ENCODE measurements at places on chromosomes 13 and 19. TPM values are rescaled to one million over a fixed set of nuclear protein-coding genes. Genes with fewer than 3 reads are reported as not detected.

GRCh38 chr13:64675255-64675892 is 2554.8 kb downstream of the PCDH9 start:
- no peak for DNase-seq

- DNase-seq: no peak
Measured at GRCh38 chr13:50485979-50486935, 357.2 kb downstream of the DLEU7 start.

- peak; percentile 81 for DNase-seq
Measured at GRCh38 chr19:47427241-47428176, 8.2 kb upstream of the MEIS3 start.

- DNase-seq: no peak
Measured at GRCh38 chr19:47541518-47541917, 26.7 kb upstream of the NAPA start.

GRCh38 chr13:40096357-40096901 is 441.0 kb downstream of the COG6 start:
- no peak for DNase-seq

DNA sequence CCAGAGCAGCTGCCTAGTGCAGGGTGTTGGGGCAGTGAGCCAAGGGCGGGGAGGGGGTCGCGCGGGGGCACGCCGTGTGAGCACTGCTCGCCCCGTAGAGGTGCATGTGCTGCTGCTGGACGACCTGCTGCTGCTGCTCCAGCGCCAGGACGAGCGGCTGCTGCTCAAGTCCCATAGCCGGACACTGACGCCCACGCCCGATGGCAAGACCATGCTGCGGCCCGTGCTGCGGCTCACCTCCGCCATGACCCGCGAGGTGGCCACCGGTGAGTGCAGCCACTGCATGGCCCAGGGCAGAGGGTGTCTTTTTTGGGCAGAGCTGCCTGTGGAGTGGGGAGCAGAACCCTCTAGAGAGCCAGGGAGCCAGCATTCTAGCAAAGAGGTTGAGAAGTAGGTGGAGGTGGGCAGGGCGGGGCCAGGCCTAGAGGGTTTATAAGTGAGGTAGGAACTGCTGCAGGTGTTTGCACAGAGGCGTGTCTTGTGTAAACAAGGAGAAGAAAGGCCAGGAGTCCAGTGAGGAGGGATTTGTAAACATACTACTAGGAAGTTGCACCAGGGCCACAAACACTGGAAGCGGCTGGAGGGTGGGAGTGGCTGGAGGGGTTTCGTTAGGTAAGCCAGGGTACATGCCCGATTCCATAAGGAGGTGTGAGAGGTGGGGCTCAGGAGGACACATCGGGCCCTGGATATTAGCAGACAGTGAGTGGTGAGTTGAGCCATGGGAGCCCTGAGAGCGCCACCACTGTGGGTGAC is 21.3 kb downstream of the ARHGEF1 start:
- no peak for DNase-seq

DNA sequence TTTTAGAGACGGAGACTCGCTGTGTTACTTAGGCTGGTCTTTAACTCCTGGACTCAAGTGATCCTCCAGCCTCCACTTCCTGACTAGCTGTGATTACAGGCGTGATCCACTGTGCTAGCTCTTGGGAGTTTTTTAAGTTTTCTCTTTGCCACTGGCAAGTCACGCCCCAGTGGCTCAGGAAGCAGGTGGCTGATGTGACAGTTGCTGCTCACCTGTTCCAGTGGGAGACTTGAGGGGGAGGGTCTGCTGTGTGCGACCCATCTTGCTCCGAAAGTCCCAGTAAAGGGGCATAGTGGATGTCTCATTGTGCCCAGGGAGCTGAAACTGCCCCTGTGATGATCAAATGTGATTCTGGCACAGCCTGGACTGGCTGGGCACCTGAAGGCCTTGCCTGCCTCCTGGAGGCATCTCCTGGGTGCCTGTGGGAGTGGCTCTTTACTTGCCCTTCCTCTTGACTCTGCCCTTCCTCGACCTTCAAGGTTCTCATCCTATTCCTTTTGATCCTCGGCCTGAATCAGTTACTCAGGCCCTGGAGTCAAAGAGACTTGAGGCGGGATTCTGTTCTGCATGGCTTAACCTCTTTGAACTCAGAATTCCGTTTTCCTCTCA is 7.8 kb downstream of the SMARCA4 start:
- DNase-seq: no peak

Gene GAMT
- total RNA-seq: 26.3 TPM

GRCh38 chr13:82758044-82758443 is 1124.2 kb downstream of the SLITRK1 start:
- DNase-seq: no peak

GRCh38 chr19:13069415-13070359 is 33.0 kb downstream of the LYL1 start:
- DNase-seq: no peak

DNA sequence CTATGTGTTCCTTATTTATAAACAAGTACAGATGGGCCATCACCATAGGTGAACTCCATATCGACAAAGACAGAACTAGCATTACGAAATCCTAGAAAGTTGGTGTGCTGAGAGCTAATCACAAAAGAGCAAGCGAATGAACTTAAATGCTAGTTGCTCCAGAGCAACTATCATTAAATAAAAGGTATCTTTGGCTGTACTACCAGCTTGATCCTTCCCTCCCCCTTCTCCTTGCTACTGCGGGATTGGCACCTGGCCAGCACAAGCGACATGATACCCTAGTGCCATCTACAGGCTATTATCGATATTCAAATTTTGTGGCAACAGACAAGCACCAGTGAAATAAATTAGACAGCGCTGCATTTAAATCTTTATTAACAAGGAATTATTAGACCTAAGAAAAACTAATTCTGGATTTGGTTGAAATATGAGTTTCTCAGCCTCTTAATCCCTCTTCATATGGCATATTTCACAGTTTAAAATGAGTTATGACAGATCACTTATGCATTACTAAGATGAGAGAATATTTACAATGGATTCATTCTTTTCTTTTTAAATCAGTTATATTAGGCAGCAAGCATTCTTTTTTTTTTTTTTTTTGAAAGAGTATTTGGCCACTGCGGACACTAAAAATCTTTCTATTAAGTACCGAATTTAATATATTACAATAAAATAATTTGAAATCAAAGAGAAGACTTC is 5.8 kb downstream of the PCDH9 start:
- DNase-seq: peak; percentile 56

DNA sequence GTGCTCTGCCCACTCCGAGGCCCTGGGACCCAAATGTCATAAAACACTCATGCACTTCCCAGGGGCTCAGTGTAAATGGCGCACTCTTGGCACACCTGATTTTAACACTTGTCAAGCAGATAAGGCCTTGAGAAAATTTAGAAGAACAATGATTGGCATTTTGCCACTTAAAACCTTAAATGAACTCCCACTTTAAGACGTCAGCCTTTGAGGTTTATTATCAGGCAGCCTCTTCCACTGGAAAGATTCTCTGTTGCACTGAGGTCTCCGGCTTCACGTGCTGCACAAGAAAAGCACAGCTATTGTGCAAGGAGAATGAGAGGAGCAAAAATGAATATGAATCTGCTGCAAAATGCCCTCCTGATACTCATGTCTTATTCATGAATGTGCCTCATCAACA is 38.5 kb upstream of the ATP11A start:
- no peak for DNase-seq

DNA sequence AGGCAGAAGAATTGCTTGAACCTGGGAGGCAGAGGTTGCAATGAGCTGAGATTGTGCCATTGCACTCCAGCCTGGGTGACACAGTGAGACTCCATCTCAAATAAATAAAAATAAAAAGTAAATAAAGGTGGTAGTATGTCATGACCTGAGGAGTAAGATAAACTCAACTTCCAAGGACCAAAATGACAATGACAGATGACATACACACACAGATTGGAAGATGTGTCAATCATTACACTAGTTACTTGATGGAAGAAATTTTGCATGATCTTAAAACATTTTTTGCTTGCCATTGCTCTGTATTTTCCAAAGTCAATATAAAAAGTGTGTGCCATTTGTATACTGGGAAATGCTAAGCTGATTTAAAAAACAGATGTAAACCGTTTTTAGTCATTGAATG is 4.1 kb downstream of the SLC46A3 start:
- DNase-seq: no peak

- DNase-seq: no peak
Measured at GRCh38 chr13:64420181-64420580, 2810.0 kb downstream of the PCDH9 start.

DNA sequence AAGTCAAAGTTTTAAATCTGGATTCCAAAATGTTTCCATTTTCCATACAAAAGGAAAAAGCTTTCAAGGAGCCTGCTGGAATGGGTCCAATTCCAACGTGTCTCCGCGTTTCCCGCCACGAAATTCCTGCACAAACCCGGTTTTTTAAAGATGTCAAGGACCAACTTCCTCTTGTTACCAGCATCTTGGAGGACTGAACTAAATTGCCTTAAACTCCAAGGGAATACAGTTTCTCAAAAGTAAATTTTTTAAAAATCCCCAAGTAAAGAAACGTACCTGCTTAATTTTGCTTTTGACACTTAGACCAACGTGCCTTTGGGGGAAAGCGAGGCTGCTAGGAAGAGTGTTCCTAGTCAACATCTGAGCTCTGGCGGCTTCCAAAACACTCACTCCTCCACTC is 12.3 kb upstream of the SOX1 start:
- DNase-seq: no peak

Data from Daoy (cell line).